ENCODE measurements at places on chromosomes 5 and 9. TPM values are rescaled to one million over a fixed set of nuclear protein-coding genes. Genes with fewer than 3 reads are reported as not detected.
A peak's percentile ranks its signal among the peaks of the same experiment; 100 is the strongest.

LCN15 gene
- total RNA-seq = not detected

WHRN gene
- 0.94 TPM for total RNA-seq

DNA sequence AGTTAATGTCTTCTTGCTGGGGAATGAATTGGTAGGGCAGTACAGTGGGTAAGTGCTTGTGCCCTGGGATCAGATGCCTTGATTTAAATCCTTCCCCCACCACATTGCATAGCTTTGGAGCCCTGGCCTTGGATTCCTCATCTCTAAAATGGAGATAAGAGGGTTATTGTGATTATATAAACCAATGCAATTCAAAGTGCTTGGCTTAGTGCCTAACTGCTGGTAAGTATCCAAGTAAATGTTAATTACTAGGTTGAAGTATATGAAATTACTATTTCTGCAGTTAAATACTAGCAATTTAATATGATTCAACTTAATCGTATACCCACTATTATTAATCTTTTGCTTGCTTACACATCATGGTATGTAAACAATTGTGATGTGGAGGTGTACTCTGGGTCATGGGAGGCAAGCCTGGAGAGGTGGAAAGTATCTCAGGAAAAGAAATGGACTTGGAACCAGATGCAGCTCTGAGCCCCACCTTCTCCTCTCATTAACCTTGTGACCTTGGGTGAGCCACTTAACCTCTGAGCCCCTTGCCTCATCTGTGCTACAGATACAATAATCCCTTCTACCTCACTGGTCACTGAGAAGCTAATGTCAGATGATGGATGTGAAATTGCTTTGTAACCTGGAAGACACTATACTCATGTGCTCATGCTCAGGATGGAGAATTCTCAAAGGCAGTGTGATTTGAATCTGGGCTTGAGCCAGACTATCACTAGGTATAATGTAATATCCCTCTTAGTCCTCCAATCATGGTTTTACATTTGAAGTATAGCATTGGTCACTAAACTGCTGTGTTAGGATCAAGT, 23.8 kb downstream of the NEUROG1 start:
- DNase-seq = no peak

DNA sequence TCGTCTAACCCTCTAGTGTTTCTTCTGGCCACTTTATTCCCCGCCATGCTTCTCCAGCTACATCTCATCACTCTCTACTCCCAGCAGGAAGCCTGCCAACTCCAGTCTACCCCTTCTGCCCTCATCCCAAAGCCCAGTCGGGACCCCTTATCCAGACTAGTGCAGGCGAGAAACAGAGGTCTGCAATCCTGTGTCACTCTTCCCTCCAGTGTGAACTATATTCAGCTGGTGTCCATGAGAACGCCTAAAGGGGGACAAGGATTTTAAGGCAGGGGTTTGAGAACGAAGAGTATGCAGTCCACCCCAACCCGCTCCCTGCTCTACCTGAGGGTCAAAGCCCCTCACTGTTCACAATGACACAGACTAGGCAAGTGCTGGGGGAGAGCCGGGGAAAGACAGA, 41.7 kb upstream of the GABRP start:
- no peak for DNase-seq

DNA sequence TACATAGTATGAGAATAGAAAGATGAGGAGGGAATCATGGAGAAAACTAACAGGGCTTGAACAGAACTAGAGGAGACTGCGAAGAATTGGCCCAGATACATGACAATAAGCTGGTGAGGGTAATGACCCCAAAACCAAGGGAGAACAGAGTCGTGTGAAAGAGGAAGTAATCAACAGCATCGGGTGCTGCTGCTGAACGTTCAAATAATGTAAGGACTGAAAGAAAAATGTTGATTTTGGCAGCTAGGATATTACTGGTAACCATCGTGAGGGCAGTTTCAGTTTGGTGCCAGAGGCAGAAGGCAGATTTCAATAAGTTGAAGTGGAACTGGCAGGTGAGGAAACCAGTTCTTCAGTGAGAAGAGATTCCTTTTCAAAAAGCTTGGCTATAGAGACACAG, 66.8 kb upstream of the SMC2 start:
- no peak for DNase-seq

- no peak for DNase-seq
Observed at GRCh38 chr5:97105501-97106215, 36.8 kb downstream of the LIX1 start.

- DNase-seq = no peak
Observed at GRCh38 chr9:136606687-136607333, 55.9 kb upstream of the EGFL7 start.

- DNase-seq = peak; percentile 27
Observed at GRCh38 chr5:179732918-179733771, 523 bp downstream of the MAML1 start.

- no peak for DNase-seq
Observed at GRCh38 chr5:50715001-50715400, 48.6 kb downstream of the PARP8 start.

DNA sequence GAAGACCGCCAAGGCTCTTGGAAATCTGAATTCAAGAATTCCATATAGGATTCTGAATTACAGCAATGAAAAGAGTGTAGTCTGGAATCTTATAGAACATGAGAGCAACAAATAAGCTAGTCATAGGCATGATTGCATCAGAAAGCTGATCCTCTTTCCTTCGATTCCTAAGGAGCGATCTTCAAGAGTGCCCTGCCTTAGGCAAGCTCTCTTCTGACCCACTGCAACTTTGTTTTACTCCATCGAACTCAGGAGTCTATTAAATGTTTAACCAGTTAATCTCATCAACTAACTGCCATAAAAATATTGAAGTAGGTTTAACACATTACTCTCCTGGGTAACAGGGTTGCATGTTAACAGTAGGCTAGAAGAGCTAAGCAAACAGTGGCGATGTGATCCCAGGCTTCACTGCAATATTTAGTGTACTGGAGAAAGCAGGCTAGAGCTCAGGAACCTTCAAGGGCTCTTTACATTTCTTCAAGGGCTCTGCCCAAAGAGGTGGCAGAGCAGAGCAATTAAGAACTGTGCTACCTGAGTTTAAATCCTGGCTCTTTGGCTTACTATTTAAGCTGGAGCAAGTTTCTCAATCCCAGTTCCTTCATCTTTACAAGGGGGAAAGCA, 146.3 kb downstream of the RORB start:
- no peak for DNase-seq

Measured in occipital lobe (tissue), 3 donors.